ENCODE measurements at places on chromosomes 1 and 21.

DNA sequence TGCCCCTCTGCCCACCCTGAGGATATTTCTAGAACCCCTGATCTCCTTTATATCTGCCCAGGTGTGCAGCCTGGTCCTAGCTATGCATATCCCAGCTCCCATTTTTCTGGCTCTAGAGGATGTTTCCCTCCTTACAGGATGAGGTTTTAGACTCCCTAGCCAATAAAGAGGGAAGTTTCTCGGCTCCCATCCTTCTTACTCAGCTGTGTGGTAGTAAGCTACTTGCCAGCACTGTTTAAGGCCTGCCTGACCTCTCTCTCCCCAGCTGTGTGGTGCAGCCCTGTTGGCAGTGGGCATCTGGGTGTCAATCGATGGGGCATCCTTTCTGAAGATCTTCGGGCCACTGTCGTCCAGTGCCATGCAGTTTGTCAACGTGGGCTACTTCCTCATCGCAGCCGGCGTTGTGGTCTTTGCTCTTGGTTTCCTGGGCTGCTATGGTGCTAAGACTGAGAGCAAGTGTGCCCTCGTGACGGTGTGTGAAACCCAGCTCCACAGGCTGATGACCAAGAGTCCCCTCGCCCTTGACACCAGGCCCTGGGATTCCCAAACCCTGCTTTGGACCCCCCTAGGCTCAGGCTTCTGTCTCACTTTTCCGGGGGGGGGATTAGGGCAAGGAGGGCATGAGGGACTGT is 7.8 kb upstream of the P3R3URF start:
- no peak for DNase-seq

GRCh38 chr1:38115682-38116202 is 69.1 kb upstream of the POU3F1 start:
- no peak for DNase-seq

DNA sequence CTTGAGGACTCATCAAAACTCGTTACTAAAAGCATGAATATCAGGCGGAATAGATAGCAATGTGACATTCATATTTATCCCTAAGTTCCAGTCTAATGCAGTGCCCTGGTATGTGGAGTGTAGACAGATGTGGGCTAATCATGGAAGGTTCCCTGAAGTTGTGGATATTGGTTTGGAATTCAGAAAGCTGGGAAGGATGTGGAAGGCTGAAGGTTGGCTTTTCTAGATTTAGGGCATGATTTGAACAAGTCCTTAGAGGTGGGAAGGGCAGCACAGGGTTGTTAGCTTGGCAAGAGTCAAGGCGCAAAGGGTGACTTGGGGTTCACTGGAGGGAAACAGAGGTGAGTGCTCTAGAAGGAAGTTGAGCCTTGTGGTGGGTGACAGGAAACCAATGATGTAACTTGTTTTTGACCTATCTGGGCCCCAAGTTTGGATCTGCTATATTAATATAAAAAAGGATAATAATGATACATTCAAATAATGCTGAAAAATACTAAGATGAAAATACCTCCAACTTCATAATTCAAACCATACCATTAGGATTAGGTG is 21.9 kb downstream of the LGALS8 start:
- no peak for DNase-seq

DNA sequence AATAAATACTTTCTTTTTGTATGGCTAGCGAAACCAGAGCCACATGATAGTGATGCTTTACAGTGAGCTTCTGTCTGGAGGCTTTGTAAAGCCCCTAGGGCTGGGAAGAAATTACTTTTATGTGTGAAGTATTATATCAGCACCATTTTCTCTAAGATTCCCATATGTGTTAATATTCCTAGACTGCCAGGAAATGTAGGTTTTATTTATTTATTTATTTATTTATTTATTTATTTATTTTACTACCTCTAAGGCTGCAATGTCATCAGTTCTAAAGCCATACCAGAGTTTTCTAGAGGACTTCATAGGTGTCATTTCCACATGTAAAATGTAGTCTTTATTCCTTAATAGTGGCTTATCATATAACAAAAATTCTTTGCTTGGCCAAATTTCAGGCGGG is 4.4 kb upstream of the CHI3L1 start:
- no peak for DNase-seq

DNA sequence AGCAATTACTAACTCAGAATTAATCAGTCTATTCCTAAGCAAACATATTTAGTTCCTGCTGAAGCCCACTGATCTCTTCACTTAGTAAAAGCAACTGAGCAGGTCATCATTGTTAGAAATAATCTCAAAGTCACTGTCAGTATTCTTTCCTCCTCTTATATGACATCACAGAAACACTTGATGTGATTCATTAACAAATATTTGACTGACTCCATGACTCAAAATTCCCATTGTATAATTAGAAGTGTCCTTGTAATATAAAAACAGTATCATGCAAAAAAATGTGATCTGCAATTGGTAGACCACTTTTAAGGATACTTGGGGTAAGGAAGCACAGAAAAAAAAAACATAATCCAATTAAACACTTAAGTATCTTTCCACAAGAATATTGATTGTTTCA is 194.4 kb downstream of the DPYD start:
- DNase-seq: no peak

DNA sequence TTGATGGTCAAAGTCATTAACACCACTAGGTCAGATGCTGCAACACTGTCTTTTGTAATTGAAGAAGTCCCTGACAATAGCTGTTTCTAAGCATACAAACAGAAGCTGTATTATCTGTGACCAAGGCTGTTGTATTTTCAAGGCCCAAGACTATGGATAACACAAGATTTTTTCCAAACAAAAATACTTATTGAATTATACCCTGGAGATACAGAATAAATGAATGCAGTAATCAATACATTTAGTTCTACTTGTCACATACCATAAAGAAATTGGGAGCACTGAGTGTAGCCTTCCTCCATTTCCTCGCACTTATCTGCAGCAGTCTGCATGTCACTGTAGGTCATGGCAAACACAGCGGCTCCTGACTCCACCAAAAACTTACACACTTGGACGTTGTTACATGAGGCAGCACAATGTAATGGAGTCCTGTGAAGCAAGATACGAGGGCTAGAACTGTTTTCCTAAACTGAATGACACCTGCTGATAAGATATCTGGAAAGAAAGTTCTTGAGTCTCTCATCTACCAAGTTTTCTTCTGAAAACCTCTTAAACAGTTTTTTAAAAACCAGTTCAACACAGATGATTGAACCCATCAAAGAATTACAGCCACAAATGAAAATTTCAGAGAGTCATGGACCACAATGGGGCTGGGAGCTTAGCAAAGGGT is 56.9 kb downstream of the TP53BP2 start:
- no peak for DNase-seq

DNA sequence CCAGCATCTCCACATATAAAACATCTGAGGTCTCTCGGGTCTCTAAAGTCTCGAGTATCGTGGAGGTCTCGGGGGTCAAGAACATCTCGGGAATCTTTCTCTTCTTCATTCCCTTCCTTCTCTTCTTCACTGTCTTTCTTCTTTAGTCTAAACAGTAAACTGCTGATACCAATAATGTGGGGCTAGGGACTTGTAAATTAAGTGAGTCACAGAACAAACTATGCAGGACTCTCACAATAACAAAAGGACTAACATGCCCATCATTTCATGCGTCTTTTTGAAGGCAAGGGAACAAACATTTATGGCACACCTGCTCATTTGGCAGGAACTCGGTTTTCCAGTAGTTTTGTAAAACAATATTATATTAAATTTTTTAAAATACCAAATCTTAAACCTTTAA is 32.4 kb downstream of the PRPF38A start:
- DNase-seq: no peak

DNA sequence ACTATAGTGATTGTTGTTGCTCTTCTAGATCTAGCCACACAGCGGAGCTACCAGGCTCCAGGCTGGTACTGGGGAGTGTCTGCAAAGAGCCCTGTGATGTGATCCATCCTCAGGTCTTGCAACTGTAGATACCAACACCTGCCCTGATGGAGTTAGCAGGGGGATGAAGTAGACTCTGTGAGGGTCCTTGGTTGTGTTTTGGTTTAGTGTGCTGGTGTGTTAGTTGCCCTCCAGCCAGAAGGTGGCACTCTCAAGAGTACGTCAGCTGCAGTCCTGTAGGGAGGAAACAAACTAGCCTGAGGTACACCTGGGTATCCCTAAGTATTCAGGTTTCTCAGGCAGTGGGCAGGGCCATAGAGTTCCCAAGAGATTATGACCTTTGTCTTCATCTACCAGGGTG is 81.2 kb upstream of the TMPRSS2 start:
- DNase-seq: no peak

DNA sequence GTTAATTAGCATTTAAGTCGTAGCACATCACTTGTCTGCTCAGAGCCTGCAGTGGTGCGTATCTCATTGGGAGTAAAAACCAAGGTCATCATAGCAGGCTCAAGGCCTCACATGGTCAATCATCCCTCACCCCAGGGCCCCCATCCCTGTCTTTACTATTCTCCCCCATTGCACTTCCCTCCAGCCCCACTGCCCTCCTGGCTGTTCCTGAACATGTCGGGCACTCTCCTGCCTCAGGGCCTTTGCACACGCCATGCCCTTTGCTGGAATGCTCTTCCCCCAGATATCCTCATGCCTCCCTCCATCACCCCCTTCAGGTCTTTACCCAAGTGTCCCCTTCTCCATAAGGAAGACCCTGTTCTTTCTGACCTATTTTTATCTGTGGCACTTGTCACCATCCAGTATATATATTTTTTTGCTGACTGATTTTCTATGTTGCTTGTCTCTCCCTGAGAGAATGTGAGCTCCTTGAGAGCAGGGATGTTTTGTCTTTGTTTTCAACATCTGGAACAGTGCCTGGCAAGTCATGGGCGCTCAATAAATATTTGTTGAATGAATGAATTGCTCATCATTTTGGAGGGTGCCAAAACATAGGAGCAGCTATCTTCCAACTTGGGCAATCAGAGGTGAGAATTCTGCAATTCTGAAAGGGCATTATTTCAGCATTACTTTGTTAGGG is 74.1 kb upstream of the POU3F1 start:
- DNase-seq: no peak

- no peak for DNase-seq
Observed at GRCh38 chr1:202101184-202101583, 21.5 kb upstream of the GPR37L1 start.

DNA sequence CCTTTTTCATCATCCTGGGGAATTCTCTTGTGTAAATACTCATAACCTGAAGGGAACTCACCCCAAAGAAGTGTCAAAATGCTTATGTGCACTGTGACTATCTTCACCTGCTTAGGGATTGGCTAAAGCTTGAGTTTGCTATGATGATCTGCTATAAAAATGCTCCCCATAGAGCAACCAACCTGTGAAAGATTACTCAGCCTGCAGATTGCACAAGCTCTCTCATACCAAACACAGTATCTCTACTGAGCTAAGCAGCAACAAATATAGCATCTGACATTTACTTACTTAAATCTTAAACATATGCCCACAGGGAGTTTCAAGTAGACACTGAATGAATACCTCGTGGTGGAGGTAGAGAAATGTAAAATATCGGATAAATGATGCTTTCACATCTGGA is 725.8 kb downstream of the MRPL39 start:
- DNase-seq: no peak

GRCh38 chr1:234604495-234605398 is 5.2 kb downstream of the IRF2BP2 start:
- no peak for DNase-seq

DNA sequence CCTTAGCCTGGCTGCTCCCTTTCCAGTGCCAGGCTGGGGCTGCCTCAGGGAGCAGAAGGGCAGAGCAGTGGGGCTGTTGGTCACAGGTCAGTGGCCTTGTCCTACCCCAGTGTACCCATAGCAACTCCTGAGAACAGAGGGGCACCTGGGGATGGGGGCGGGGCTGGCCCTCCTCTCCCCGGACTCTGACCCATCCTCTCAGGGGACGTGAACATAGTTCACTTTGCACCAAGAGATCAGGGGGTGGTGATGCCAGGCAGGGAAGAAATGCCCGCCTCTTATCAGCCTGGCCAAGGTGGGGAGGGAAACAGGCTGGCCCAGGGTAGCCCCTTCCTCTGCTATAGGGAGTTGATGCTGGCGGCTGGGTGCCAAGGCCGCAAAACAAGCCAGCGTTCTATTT is 4.9 kb downstream of the ETNK2 start:
- DNase-seq: no peak

DNA sequence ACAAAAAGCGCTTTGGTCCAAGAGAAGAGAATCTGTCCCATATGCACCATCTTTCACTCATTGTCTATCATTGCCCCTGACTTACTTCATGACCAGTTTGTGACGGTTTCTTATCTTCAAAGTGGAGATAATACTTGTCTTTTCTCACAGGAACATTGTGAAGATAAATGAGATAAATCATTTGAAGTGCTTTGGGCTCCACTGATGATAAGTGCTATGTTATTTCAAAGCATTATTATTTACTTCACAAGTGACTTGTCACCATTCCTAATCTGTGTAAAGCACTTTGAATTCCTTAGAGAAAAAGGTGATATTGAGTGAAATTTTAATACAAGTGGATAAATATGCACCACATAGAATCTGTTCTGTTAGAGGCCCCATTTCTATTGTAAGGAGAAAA is 731.6 kb upstream of the PTBP2 start:
- no peak for DNase-seq

GRCh38 chr21:24561291-24561690 is 1046.0 kb downstream of the MRPL39 start:
- no peak for DNase-seq

DNA sequence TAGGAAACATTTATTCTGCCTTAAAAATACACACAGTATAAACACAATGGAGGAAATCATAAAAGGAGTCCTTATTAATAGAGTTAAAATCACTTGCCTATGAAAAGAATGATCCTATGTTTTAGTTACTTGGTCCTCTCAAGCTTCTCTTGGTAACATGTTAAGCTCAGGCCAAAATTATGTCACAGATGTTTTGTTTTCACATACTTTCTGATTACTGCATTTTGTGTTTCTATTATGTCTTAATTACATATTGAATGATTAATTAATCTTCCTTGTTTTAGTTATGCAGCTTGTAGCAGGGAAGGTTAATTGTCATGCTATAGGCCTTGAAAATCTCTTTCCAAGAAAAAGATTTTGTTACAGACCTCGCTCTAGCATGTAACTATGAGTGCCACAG is 406.0 kb downstream of the PLA2G4A start:
- DNase-seq: no peak
